ENCODE measurements at places on chromosomes 4 and X. TPM values are rescaled to one million over a fixed set of nuclear protein-coding genes. Genes with fewer than 3 reads are reported as not detected.

GRCh38 chr4:1472148-1472797, 66.0 kb upstream of the NKX1-1 start:
- DNase-seq = no peak

DNA sequence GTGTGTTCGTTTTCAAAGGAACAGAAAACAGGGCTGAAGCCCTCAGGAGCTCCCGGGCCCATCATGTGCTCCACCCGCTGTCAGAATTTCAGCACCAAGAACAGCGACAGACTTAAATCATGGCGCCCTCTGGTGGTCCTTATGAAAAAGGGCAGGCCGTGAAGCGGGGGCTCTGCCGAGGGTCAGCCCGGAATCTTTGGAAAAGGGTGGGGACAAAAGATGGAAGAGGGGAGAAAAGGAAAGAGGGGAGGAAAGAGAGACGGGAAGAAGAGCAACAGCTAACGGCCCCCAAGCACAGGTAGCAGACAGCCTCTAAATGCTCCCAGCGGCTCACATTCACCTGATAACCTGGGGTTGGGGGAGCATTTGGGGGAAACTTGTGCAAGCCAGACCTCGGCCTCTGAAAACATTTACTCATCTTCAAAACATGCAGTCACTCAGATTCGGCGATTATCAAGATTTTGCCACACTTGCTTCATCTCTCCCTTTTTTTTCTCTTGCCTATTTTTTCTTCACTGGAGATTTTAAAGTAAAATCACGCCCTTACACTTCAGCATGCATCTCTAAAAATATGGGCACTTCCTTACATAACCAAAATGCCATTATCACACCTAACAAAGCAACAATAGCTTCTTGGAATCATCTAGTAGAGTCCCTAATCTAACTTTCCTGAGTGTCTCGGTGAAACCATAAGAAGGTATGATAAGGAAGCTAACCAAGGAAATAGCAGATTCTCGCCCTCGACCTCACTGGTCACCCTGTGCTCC, 28.1 kb upstream of the MAN2B2 start:
- peak; percentile 39 for DNase-seq

DNA sequence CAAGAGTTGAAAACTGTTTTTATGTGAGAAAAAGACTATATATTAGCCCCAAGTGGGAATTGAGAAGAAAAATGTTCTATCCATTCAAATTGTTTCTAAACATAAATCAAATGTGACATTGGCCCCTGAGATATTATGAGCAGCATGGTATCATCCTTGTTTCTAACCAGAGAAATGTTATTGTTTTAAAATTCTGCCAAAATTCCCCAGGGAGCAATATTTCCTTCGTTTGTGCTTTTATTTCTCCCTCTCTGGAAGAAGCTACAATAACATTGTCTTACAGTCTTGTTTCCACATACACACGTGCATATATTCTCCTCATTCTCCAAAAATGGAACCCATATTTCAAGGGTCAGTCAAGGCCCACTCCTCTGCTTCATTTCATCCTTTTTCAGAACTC, 46.7 kb downstream of the MAGEB17 start:
- no peak for DNase-seq

- no peak for DNase-seq
Measured at GRCh38 chrX:39645178-39645895, 452.4 kb downstream of the BCOR start.

- no peak for DNase-seq
Measured at GRCh38 chr4:172650758-172651530, 517.7 kb upstream of the GALNT7 start.

DNA sequence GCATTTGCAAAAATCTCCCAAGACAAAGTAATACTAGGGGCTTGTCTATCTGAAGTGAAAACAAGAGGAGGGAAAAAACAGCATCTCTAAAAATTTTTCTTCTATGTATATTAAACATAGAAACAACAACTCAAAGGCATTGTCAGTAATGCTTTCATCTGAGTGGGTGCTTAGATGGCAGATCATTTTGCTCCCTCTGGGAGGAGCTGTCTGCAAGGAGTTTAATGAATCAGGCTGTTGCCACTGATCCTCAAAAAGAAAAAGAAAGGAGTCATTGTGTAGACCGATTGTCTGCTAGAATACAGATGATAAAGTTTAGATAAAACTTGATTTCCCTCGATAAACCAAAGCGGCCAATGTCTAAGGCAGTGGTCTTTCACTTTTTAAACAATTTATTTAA, 49.7 kb upstream of the KLHL8 start:
- peak; percentile 55 for DNase-seq

- no peak for DNase-seq
Measured at GRCh38 chr4:58734030-58734674, 1624.0 kb upstream of the IGFBP7 start.

GRCh38 chr4:8400632-8401325, 39.7 kb downstream of the ACOX3 start:
- DNase-seq = no peak

- DNase-seq = no peak
Measured at GRCh38 chrX:123625952-123626351, 106.9 kb downstream of the THOC2 start.

Gene VCX
- not detected for total RNA-seq

Gene CNGA1
- 1.6 TPM for total RNA-seq

Gene MRPS18C
- 31.2 TPM for total RNA-seq

Data from bronchial epithelial cell (primary cell).